Posterior vena cava (tissue), 2 donors: ENCODE measurements at places on chromosomes 4 and X. TPM values are rescaled to one million over a fixed set of nuclear protein-coding genes. Genes with fewer than 3 reads are reported as not detected.

Gene CYBB
- total RNA-seq: 67.5 TPM

Gene COQ2
- 7.3 TPM for total RNA-seq

Gene PF4V1
- not detected for total RNA-seq

Gene OTUD5
- total RNA-seq: 36.9 TPM

Gene MAGEC3
- 0.28 TPM for total RNA-seq

Gene CT45A5
- not detected for total RNA-seq

Gene DCLK2
- 5.6 TPM for total RNA-seq

Gene ATP2B3
- total RNA-seq: not detected

Gene AFF2
- 10.5 TPM for total RNA-seq

DNA sequence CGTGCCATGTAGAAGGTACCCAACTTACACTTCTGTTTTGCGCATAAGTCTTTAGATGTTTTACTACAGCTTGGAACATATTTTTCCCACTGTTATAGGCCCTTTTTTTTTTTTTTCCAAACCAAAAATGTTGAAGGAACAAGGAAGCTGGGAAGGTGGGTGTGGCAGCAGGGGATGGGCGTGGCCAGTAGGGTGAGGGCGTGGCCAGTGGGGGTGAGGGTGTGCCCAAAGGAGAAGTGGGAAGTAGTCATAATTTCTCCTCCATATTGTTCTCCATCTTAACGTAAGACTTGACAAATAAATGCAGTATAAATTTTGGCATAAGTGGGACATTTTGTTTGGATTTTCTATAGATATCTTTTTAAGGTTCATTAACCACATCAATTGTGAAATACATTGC, 30.4 kb downstream of the CLDN22 start:
- no peak for DNase-seq

GRCh38 chr4:109590905-109591304, 30.9 kb downstream of the MCUB start:
- DNase-seq: no peak

- no peak for DNase-seq
Measured at GRCh38 chrX:8879750-8880149, 78.6 kb upstream of the FAM9A start.

DNA sequence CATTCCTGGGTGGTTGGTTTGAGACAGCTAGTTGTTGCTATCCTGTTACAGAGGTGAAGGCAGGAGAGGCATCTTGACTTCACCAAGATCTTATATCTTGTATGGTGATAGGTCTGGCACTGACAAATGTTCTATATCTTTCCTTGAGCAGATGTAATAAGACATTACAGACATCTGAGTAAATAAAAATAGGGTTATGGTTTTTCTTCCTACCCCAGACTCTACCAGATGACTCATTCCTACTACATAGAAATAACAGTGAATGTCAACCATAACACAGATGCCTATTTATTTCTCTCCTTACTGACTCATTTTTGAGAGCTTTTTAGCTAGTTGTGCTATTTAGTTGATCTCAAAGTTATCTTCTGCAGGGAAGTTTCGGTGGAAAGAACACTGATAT, 21.9 kb downstream of the HNRNPH2 start:
- no peak for DNase-seq

- DNase-seq: no peak
Measured at GRCh38 chr4:153466949-153467896, 1.1 kb downstream of the TMEM131L start.

DNA sequence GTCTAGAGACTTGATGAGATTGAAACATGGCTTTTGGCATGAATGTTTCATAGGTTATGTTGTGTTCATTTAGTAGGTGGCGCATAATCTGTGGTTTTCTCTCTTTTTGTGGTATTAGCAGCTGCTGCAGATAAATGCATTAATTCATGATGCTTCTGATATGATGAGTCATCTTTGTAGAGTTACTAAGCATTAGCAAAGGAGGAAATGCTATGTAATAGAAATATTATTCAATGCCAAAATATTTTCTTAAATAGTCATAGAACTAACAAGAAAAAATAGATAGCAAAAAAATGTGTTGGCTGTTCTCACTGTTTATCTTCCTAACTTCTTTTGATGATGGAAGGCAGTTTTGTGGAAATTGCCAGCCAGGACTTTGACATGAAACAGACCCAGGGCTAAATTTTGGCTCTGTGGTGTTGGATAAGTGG, 3.6 kb downstream of the ZXDB start:
- DNase-seq: no peak

DNA sequence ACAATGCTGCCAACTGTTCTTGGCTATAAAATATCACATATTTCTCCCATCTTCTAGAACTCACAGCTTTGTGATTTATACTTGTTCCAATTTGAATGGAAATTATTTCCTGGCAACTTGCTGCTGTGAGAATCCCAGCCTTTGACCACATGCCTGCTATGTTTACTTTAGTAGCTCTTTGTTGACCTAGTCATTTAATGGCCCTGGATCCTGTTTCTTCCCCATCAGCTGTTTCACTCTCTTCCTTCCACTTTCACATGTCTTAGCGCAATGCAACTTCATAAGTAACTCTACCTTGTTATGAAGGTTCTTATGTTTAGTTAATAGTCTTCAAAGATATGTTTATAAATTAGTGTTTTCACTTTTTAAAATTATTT, 1973.6 kb upstream of the AGA start:
- DNase-seq: no peak

DNA sequence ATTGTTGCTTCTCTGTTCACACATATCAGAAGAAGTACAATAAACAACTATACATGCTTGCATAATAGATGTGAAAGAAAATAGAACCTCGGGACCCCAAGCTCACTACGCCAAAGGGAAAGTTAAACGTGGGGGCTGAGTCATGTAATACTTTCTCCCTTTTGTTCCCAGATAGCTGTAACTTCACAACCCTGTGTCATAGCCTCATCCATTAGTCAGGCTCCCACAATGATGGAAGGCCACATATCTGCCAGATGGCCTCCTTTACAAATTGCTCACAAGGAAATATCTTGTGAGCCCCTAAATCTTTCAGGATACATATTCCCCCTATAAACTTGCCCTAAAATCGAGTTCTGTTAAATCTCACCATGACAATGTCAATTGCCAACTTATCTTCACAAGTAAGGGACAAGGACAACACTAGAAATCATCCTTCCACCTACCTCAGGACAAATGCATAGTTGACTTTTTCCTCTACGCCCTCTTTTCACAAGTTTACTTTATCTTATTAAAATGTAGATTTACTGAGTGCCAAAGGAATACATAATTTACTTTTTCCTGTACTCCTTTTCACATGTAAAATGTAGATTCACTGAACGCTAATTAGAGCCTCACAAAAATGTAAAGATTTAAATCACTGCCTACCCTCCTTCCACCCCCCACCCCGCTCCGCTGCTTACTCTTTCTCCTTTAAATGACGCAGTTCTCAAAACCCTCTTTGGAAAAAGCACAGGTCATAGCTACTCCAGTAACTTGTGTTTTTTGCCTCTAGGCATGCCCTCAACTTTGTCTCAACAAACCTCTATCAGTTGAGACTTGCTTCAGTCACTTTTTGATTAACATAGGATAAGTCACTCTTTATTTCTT, 477.1 kb downstream of the DTHD1 start:
- DNase-seq: no peak

DNA sequence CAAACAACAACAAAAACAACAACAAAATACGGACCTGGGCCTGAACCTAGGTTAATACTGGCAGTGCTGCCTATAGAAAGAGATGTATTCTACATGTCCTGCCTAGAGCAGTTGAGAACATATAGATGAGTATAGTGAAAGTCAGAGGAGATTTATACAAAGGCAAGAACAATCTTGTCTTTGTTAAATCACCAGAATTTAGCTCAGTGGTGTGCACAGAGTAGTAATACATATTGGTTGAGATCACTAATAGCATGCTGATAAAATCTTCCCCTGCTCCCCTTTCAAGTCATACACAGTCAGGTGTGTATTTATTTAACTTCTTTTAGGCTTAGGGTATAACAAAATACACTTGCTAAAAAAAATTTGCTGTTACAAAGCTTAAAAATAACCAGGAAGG, 247.8 kb downstream of the ADGRL3 start:
- DNase-seq: no peak

DNA sequence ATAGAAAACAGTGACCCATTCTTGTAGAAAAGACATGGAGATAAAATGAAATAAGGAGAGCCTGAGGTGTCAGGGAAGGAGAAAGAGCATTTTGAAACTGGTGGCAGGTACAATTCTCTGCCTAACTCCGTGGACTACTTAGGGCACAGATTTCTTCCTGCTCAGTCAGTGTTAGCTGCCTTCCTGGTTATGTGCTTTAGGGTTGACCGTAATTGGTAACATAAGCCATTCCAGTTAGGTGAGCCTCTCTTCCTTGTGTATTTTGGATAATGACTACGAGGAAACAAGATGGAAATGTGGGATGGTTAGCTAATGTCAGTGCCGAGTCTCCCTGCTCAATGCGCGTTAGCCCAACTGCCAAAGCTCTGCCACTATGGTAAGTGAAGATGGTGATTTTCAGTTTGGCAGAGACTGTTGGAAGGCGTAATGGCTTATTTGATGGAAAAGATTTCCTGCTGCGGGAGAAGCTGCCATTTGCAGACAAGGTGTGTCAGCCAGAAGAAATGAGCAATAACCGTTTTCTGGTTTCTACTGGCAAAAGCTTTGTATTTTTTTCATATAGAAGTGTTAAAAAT, 174.1 kb downstream of the CBR4 start:
- DNase-seq: no peak

- no peak for DNase-seq
Measured at GRCh38 chrX:55754861-55755294, 37.3 kb downstream of the RRAGB start.

- DNase-seq: no peak
Measured at GRCh38 chr4:153643406-153644383, 40.4 kb upstream of the TLR2 start.

- no peak for DNase-seq
Measured at GRCh38 chrX:31092476-31092875, 20.6 kb upstream of the FTHL17 start.

DNA sequence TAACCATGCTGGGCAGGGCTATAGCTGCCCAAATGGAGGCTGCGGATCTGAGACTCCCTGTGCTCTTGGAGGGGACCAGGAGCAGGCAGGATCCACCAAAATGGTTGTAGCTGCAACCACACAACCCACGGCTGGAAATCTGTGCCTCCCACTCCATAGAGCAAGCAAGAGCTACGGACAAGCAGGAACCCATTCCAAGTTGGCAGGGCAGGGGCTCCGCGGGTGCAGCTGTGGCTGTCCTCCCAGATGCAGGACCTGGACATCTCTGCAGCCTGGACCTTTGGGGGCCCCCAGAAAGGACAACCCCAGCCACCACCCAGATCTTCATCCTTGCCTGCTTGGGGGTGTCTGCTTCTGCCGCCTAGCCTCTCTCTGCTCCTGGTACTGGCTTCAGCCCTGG, 154.1 kb upstream of the TRAM1L1 start:
- DNase-seq: peak; percentile 57
